ENCODE measurements at places on chromosomes 7 and 10.

DNA sequence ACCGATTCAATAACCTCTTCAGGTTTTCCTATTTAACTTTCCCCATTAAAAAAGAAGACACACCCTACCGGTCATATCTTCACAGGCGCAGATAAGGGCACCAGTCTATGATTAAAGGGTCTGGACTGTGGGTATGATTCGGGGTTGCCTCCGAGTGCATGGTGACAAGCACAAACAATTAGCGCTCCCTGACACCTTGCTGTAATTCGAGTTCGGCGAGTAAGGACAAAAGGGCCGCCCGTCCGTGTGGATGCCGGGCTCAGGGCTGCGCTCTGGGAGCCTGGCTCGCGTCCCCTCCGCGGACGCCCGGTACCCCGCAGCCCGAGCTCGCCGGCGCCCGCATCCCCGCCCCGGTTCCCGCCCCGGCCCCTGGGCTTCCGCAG is 111.9 kb upstream of the RHEB start:
- DNase-seq, result no peak

GRCh38 chr10:77226452-77226851 is 411.2 kb downstream of the KCNMA1 start:
- peak; percentile 45 for DNase-seq

GRCh38 chr10:2856598-2856997 is 210.8 kb upstream of the PFKP start:
- DNase-seq, result no peak

DNA sequence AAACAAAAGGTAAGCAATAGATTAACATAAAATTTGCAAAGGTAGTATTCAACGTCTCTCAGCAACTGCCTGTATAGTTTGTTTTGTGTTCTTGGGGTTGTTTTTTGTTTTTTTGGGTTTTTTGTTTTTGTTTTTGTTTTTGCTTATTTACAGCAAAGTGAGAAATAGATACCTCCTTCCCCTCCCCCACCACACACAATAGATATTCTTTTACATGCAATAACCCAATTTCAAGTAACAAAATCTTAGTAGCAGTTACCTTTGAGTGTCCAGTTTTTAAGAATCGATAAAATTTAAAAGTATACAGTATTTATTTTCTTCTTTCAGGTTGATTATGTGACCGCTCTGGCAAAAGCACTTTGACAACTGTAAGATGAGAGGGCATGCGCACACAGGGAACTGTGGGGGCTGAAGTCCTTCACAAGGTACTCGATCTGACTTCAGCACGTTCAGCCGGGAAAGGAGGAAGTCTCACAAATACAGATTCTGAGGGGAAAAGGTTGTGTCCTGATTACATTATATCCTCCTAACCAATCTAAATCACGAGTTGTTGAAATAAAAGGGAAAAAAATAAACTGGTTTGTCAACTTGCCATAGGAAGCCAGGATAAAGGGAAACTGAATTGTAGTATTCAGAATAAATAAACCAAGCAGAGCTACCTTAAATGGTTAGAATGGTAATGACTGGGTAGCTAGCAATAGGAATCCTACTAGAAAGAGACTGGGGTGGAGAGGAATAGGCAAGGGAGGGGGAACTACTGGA is 47.8 kb downstream of the CPEB3 start:
- peak; percentile 85 for DNase-seq

GRCh38 chr10:3236644-3237404 is 64.2 kb upstream of the PITRM1 start:
- DNase-seq, result peak; percentile 5

- DNase-seq, result no peak
These were observed 632.5 kb upstream of the NRP1 start for GRCh38 chr10:33966946-33967345.

GRCh38 chr10:22934726-22935125 is 6.9 kb downstream of the ARMC3 start:
- DNase-seq, result no peak

DNA sequence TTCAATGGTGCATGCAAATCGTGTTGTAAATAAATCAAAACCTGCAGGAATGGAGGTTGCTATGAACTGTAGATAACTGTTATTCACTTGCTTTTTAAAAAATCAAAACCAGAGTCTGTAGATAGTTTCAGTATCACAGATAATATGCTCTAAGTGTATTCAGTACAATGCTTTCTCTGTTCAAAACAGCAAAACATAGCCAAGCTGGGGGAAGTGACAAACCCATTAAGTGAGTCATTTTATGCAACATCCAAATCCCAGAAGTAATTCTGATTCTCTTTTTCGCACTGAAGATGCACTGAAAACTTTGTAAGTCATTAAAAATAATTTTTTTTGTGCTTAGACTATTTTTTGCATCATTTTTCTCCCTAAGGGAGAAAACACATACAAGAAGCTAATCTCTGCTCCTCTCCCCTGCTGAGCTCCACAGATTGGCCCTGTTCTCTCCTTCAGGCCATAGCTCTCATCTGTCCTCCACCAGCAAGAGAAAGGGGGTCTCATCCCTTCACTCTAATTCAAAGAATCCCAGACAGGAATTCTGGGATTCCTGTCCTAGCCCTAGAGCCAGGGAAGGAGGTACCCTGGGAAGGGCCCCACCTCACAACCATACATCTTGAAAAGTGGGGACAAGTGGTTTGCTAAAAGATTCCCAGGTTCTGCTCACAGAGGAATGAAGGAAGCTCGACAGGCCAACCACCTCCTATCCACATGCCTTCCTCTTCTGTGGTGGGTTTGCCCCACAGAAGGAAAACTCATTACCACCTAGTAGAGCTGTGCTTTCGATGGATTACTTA is 4.9 kb downstream of the PRTFDC1 start:
- DNase-seq, result no peak

DNA sequence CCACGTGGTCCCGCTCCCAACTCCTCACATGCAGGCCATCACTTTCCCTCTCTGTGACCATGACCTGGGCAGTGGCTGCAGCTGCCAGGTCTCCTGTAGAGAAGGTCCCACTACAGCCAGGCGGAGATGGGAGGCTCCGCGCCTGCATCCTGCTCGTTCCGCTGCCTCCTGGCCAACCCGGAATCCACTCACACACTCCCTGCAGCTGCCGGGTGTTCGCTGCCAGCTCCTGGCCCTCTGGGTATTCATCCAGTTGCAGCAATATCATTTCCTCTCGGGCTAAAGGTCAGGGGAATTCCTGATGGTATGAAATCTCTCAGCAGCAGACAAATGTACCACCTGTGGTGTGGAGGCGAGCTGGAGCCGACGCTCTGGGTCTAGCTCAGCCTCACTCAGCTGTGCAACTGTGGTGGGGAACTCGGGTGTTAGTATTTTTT is 65.7 kb downstream of the TLL2 start:
- no peak for DNase-seq

- no peak for DNase-seq
These were observed 220.8 kb downstream of the BICC1 start for GRCh38 chr10:58733436-58733835.

- no peak for DNase-seq
These were observed 40.5 kb upstream of the SP8 start for GRCh38 chr7:20827172-20827571.

- peak; percentile 61 for DNase-seq
These were observed 760 bp downstream of the THNSL1 start for GRCh38 chr10:25017154-25017590.

GRCh38 chr10:24891823-24892222 is 60.6 kb downstream of the PRTFDC1 start:
- no peak for DNase-seq

- no peak for DNase-seq
These were observed 51.8 kb upstream of the TRIL start for GRCh38 chr7:29009947-29010346.

DNA sequence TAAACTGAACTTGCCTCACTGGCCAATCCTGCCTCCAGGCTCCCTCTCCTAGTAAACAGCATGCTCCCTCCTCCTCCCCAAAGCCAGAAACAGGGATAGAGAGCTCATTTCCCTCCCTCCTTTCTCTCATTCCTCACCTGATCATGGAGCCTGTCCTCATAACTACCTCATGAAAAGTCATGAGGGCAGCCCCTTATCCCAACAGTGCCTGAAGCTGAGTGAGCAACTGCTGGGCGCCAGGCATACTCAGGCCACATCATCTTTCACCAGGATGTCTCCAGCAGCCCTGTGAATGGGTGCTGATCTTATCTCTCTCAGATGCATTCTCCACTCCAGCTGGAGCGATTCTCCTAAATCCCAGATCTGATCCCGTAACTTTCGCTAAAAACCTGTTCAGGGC is 307.2 kb downstream of the PRPF18 start:
- DNase-seq, result no peak

- no peak for DNase-seq
These were observed 1139.7 kb upstream of the CELF2 start for GRCh38 chr10:9877978-9878377.

GRCh38 chr10:83603708-83604107 is 535.6 kb upstream of the GHITM start:
- DNase-seq, result no peak

- DNase-seq, result no peak
These were observed 1.3 kb downstream of the SLC26A4 start for GRCh38 chr7:107661865-107662379.

DNA sequence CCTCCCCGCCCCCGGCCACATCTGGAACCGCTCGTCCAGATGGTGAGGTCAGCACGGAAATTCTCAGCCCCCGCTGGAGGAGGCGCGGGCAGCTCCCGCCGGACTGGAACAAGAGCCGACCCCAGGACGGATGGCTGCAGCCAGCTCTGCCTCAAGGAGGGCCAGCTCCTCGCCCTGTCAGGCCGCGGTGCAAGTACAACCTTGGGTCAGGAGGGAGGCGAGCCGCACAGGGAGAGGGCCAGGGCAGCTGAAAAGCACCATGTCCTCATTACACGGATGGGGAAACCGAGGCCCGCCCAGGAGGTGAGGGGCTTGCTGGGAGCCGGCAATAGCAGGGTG is 3.8 kb upstream of the GRIFIN start:
- no peak for DNase-seq

GRCh38 chr7:74476626-74477025 is 22.9 kb downstream of the GTF2IRD1 start:
- DNase-seq, result no peak

DNA sequence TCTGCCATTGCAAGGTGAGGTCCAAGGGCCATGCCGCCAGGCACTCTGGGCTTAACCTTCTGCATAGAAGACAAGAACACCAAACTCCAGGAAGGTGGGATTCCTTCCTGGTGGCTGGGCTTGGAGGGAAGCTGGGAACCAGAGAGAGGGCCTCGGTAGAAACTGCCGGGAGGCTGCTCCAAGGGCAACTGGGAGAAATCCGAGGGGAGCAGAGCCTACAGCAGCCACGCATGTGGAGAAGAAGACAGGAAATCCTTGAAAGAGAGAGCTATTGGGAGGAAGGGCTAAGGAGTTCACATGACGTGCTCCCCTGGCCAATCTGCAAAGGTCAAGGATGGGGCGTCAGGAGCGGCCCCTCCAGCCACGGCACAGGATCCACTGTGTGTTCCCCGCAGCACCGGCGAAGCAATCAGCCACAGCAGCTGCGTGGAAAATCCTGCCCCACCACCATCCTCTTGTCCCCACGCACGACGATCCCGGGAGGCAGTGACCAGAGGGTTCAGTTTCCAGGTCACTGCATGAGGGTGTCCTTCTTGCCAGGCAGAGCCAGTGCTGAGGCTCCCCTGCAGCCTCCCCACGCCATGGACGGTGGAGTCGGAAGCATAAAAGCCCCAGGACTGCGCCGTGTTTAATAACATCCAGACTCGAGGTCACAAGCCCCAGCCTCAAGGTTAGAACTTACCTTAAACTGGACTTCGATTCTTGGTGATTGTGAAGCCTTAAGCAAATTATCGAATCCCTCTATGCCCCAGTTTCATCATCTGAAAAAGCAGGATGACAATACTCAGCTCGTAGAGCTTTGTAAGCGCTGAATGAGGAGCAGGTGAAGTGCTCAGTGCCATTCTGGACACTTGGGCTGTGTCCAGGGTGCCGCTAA is 8.6 kb upstream of the PPP2R2D start:
- no peak for DNase-seq

DNA sequence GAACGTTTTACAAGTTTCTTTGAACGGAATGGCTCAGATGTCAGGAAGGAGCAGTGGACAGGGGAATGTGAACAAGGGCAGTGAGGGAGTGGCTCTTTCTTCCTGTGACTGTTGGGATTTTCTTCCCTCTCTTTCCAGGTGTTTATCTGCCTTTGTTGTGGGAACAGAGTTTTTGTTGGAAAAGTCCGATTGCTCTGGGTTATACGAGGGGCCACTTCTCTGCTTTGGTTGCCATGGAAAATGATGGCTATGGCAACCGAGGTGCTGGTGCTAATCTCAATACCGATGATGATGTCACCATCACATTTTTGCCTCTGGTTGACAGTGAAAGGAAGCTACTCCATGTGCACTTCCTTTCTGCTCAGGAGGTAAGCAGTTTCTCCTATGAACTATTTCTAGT is 41.4 kb downstream of the ZRANB1 start:
- no peak for DNase-seq

Data from NCI-H2227 treated with DMSO at 0.1 percent for 48 hours (cell line).